Cerebellar nuclear complex (tissue), 1 donor: ENCODE measurements at places on chromosomes 6 and 20.

DNA sequence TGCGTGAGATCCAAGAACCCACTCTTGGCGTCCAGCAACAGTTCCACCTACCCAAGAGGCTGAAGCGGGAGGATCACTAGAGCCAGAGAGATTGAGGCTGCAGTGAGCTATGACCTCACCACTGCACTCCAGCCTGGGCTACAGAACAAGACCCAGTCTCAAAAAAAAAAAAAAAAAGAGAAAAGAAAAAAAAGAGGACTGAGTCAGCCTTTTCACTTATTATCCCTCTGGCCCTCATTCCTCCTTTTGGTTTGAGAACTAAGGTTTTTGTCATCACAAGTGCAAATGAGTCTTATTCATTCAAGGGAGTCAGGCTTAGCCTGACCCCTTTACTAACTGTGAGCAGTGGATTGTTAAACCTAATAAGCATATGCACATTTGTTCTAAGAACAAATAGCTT, 37.9 kb upstream of the JARID2 start:
- DNase-seq = no peak

GRCh38 chr20:36499723-36500501, 41.4 kb upstream of the MYL9 start:
- no peak for DNase-seq

DNA sequence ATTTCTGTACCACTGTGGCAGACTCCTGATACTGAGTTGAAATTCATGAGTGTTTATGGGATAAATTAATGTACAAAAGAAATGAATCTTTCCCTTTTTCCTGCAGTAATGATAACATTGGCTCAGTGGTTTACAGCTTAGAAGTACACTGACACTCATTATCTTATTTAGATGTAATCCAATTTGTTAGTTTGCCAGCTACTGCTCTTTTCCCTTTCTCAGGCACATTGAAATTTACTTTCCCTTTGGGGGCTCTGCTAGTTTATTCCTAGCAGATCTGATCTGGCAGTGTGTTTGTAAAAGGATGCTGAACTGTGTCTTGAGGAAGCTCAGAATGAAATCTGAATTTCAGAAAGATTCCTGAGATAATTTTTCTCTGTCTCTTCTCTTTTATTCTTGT, 3.0 kb downstream of the CEP250 start:
- no peak for DNase-seq

DNA sequence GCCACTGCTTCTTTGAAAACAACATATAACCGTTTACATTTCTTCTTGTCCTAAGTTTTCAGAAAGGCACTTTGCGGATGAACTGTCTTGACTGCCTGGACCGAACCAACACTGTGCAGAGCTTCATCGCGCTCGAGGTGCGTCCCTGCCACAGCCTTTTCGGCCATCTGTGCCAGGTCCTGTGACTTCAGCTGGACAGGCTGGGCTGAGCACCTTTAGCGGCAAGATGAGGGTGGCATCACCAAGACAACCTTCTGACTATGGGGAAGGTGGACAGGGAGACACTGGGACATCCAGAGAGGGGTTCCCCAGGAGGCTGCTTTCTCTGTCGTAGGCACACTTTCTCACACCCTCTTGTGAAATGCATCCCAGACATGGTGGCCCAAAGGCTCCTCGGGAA, 82.1 kb downstream of the SYNJ2 start:
- no peak for DNase-seq

GRCh38 chr20:3283222-3283820, 44.3 kb upstream of the SLC4A11 start:
- no peak for DNase-seq

DNA sequence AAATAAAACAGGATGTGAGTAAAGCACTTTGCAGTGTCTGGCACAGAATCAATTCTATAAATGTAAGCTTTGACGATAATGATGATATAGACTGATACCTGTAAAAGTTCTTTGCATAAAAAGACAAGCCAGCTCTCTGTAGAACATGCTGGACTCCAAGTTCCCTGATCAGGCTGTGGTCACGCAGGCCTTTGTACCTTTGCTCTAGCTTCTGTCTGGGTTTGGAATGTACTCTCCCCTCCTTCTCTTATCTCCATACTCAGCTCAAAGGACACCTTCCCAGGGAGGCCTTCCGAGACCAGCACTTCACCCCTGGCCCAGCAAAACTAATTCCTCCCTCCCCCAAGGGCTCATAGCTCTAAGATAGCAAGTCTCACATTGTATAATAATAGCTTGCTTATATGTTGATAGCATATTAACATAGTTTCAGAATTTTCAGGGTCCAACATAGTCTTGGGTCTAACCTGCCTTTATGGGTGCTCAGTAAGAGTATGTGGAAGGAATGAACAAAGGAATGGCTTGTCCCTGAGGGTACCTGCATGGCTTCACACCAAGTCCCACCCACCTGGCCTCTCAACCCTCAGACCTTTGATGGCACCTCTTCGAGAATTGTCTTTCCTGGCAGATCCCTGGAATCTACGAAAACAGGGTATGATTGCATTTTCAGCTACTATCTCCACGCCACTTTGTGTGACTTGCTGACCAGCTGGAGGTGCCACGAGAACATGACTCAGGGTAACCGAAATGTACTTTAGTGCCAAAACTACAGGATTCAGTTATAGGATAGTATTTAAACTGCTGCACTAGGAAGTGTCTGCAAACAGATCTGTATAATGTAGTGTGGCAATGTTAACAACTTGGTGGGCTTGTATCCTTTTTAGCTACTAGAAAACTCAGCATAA, 41.7 kb upstream of the PIM1 start:
- DNase-seq = no peak

DNA sequence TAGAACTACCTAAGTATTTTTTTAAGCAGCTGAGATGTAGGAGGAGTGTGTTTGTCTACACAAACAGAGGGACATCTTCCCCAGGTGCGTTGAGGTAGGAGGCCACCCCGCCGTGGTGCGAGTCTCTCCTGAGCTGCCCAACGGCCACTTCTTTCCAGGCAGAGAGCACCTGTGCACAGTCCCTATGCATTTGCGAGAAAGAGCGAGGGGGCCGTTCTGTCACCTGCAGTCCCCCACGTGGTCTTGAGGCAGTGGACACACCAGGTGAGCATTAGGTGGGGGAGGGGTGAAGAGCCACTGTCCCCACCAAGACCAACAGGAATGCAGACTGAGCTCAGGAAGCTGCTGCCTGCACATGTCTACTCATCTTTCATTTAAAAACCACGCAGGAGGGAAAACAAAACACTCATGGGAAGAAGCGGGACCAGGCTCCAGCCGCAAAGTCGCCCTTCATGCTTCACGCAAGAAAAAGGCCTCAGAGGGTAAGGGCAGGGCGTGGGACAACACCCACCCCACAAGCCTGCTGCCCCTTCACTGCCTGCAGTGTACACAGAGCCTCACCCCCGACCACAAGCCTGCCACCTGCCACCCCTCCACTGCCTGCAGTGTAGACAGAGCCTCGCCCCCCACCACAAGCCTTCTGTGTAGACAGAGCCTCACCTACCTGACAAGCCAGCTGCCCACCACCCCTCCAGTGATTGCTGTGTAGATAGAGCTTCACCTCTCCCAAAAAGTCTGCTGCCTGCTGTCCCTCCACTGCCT, 142.0 kb downstream of the DLL1 start:
- DNase-seq = no peak

DNA sequence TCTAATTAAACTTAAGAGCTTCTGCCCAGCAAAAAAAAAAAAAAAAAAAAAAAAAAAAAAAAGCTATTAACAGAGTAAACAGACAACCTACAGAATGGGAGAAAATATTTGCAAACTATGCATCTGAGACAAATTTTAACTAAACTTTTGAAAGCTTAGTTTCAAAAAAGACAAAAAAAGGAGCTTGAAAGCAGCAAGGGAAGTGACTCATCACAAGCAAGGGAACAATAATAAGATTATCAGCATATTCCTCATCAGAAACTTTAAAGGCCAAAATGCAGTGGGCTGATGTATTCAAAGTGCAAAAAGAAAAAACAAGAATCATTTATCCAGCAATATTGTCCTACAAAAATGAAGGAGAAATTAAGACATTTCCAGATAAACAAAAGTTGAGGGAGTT, 158.6 kb downstream of the RNF144B start:
- no peak for DNase-seq

- DNase-seq = no peak
These were observed 29.4 kb downstream of the MDGA1 start for GRCh38 chr6:37668251-37668650.

- DNase-seq = no peak
These were observed 33.2 kb downstream of the RANBP9 start for GRCh38 chr6:13678255-13678983.
